ENCODE measurements at places on chromosomes 4 and X.

- no peak for DNase-seq
Measured at GRCh38 chr4:143417679-143418403, 81.2 kb downstream of the GAB1 start.

DNA sequence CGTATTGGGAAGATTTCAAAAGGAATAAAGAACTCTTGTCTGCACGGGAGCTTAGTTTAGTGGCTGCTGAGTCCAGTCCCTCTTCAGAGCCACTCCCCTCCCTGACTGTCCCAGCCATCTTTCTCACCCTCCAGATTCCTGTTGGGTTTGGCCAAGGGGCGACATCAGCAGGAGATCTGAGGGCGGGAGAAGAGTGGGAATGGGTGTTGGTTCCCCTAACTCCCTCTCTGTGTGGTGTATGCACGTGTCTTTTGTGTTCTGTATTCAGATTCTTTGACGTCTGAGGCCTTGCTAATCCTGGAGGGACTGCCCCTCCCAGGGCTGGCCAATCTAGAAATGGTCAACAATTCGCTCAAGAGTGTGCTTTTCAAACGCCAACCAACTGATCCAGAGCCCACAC, 37.4 kb downstream of the CYTL1 start:
- no peak for DNase-seq

- no peak for DNase-seq
Measured at GRCh38 chrX:136616987-136617685, 30.8 kb upstream of the CD40LG start.

GRCh38 chr4:68535974-68536373, 40.1 kb downstream of the UGT2B17 start:
- DNase-seq = no peak

DNA sequence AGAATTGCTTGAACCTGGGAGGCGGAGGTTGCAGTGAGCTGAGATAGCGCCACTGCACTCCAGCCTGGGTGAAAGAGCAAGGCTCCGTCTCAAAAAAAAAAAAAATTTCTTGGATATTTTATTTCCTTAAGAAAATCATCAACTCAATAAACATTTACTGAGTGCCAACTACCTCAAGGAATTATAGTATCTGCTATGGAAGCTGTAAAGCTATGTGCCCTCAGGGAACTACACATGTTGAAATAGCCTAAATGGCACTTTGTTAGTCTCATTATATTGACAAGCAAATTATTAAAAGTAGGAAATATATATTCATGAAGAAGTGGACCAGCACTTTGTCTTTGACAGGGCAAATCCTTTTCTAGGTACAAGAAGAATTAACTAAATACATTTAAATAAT, 40.8 kb downstream of the ELOVL6 start:
- DNase-seq = no peak

DNA sequence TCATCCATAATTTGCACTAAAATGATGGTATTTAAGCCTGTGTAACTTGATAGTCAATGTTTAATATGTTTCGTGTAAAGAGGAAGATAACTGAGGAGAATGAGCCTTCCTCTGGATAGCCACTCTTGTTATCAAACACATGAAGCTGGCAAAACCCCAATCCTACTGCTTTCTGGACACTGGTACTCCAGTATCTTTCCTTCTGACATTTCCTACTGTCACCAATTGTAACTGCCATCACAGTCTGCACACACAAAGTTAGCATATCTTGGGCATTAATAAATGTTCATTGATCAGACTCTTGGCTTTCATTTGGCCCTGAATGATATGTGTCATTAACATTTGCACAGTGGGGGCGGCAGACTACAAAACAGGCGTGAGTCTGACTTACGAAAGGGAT, 419.1 kb downstream of the TMA16 start:
- no peak for DNase-seq
